Astrocyte (in vitro differentiated cells and primary cell): ENCODE measurements at places on chromosomes 5 and 9.

DNA sequence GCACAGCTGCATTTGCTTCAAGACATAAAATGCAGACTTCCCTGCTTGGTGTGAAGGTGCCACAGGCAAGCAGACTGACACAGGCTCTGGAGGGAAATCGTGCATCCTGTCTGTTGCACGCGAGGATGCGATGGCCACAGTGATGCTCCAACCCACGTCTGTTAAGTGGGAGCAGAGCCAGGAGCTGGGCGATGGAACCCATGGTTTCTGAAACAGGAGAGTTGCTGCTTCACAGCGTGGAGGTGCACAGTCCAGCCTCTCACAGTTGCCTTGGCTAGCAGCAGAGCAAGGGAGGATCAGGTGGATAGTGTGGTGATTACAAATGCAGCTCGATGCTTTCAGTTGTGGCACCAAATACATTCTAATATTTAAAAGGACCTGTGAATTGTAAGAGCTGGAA is 108.8 kb downstream of the TENT4A start:
- DNase-seq, result no peak

DNA sequence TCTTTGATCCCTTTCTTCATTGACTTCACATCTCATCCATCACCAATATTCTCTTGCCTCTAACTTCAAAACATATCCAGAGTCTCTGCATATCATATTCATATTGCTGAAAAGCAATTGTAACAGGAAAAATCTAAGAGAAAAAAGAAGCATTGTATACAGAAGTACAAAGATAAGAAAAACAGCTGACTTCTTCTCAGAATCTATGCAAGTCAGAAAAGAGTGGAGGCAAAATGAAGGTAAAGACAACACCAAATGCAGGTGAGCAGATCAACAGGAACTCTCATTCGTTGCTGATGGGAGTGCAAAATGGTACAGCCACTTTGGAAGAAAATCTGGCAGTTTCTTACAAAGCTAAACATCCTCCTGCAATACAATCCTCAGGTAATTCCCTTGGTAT is 155.6 kb downstream of the PHF2 start:
- no peak for DNase-seq

- DNase-seq, result no peak
Observed at GRCh38 chr9:74245866-74246497, 251.2 kb upstream of the RORB start.

- peak; percentile 88 for DNase-seq
Observed at GRCh38 chr5:95530416-95530815, 24.4 kb downstream of the SKIC3 start.

DNA sequence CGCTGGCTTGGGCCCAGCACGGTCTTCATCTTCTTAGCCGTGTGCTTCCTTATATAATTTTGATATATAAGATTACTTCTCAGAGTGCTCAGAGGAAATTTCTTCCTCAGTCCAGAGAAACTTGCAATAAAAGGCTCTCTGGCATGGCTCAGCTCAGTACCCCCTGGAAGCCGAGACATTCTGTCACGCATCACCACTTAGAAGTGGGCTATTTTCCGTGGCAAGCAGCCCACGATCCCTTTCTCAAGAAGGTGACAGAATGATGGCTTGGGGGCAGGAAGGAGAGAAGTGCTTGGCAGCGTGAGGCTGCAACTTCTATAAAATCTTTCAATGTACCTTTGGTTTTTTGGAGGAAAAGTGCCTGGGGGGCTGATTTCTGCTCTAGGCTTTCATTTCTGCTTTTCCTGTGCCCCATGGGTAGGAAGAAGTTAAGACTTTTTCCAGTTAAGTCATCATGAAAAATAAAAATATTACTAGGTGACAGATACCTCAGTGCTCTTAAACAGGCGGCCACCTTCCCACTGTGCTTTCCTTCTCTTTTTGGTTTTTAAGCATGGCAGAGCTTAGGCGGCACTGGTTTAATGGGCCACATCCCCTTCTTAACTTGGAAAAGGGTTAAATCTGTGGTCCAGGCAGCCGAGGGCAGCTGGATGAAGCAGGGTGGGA is 104.6 kb downstream of the MVB12B start:
- no peak for DNase-seq

DNA sequence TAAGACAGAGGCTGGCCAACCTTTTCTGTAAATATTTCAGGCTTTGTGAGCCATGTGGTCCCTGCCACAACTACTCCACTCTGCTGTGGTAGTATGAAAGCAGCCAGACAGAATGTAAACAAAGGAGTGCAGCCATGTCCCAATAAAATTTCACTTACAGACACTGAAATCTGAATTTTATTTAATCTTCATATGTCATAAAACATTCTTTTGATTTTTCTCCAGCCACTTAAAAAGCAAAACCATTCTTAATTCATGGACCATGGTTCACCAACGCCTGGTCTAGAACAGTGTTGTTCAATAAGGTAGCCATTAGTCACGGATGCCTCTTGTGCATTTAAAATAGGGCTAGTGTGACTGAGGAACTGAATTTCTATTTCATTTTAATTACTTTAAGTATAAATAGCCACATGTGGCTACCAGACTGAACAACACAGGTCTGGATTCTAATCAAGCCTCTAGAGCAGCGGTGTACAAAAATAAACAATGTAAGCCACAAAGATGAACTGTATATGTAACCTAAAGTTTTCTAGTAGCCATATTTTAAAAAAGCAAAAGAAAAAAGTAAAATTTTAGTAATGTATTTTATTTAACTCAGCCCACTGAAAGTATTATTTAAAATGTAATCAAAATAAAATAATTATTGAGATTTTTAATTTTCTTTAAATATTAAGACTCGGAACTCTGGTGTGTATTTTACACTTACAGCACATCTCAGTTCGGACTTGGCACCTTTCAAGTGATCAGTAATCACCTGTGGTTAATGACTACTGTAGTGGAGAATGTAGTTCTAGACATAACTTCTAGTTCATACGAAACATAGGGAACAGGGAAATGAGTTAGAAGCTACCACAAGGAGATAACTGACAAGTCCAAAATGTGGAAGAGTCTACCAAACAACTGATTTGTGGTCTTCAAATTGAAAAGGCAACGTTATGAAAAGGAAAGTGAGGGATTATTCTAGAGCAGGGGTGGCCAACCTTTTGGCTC is 14.3 kb downstream of the GEMIN5 start:
- peak; percentile 88 for DNase-seq

- DNase-seq, result no peak
Observed at GRCh38 chr5:76704131-76704663, 11.7 kb upstream of the F2R start.

GRCh38 chr5:36599986-36600779 is 6.2 kb upstream of the SLC1A3 start:
- DNase-seq, result peak; percentile 63

GRCh38 chr5:73188764-73189531 is 16.0 kb downstream of the TMEM174 start:
- peak; percentile 58 for DNase-seq

DNA sequence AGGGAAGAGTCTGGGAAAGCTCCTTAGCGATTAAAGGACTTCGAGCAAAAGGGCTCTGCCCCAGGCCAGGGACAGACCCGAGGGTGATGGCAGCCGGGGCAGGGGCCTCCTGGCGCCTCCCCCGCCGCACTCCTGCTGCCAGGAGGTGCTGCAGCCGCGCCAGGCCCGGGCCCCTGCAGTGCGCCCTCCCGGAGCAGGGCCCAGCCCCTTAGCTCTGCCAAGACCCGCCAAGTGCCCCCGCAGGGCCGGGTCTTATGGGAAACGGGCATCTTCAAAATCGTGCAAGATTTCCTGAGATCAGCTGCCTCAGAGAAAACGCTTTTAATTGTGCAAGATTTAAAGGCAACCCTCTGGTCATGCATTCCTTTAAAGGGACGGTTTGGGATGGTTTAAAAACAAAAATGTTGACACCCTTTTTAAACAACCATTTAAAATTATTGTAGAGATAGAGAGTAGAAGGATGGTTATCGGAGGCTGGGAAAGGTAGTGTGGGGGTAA is 52.4 kb downstream of the CDC14B start:
- DNase-seq, result no peak

- DNase-seq, result no peak
Observed at GRCh38 chr9:86836797-86837196, 110.5 kb downstream of the GAS1 start.

DNA sequence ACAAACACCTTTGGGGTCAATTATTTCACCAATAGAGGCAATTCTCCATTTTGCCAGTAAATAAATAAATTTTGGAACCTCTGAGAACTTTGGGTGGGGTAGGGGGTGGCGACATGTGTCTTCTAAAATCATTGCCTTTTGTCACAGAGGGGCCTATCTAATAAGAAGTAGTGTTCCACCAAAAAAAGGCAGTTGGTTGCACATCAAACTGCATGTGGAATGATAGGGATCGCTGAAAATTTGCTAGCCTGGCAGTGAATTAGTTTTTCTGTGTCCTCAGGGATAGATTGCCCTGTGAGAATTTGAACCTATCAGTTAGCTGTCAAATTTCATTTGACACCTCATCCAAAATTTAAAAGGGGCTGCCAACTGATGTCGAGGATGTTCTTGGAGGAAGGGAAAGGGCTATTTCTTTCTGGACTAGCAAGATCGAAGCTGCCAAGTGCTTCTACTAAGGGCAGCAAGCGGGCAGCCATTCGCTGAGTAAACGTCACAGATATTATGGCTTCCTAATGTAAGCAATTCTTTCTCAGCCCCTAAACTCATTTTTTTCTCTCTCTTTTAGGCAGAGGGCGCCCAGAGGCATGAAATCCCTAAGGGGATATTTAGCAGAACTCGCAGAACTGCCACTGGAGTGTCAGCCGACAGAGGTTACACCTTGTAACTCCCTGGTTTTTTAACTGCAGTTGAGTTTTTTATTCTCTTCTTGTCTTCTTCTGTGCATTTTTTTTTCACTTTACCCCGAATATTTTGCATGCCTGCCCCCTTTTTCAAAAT is 2208.1 kb upstream of the WWC1 start:
- no peak for DNase-seq

GRCh38 chr5:35415309-35415708 is 185.0 kb upstream of the PRLR start:
- DNase-seq, result no peak

- DNase-seq, result peak; percentile 80
Observed at GRCh38 chr5:10474521-10475075, 32.9 kb downstream of the ROPN1L start.

DNA sequence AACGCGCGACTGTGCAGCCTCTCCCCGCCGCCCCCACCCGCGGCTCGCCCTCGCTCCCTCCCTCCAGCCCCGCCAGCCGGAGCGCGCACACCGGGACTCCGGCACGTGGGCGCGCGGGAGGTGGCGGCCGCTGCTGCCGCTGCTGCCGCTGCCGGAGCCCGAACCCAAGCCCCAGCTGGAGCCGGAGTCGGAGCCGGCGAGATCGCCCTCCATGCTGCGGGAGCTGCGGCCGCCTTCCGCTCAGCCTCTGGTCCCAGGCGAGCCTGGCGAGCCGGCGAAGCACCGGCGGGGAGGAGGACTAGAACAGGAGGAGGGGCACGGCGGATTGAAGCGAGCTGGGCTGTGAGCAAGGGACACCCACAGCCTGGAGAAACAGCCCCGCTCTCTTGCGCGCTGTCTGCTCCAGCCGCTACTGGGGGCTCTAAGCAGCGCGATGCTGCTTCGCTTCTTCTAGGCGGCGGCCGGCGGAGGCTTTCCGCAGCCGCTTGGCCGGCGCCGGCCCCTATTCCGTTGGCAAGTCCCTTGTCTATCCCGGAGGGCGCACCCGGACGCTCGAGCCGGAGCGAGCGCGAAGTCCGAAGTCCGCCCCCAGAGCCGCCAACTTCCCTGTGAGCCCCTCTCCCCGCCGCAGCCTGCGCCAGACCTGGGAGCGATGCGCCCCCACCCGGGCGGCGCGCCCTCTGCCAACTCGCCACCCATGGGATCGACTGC is 598.7 kb upstream of the SGCD start:
- DNase-seq, result peak; percentile 47

- peak; percentile 34 for DNase-seq
Observed at GRCh38 chr5:68345171-68345570, 129.6 kb downstream of the PIK3R1 start.

GRCh38 chr9:121557581-121558447 is 58.2 kb upstream of the GGTA1 start:
- peak; percentile 96 for DNase-seq

- no peak for DNase-seq
Observed at GRCh38 chr5:133932441-133933168, 35.8 kb downstream of the C5orf15 start.

DNA sequence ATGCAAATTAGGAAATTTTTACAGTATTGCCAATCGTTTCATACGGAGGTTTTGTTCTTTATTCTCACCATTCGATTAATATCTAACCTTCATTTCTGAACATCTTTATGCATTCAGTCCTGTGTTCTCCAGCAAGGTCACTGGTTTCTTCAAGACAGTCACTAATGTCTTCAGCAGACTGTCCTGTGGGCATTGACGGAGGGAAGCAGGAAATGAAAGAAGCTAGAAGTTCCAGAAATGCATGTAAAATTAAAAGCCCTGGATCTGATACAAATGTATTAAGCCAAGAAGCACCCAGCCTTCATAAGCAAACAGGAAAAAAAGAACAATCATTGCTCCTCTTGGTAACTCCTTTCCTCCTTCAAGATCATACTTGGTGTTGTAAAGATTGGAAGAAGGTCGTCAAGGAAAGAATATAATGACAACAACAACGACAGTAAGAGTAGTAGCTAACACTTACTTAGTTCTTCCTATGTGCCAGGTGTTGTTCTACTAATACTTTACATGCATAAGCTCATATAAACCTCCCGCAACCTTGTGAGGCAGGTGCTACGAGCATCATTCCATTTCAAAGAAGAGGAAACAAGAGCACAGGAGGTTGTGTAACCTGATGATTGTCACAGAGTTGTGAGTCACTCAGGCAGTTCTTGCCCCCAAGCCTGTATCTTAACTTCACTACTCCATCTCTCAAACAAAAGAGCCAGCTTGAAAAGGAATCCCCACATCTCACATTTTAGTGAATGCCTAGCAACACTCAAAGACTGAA is 59.9 kb upstream of the CER1 start:
- no peak for DNase-seq

DNA sequence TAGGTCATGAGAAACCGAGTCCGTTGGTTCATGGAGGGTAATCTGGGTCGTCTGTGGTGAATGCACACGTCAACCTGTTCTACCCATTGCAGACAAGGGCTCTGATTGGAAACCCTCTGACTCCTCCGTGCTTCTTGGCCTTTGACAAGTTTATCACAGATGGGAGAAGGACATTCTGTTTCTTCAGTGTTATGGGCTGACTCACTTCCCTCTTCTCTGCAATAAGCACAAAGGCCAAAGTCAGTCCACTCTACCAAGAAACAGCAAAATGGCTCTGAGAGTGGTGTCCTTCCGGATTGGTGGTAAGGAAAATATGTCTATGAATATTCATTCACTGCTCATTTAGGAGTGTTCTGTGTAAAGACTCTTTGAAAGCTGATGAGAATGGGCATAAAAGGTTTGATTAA is 89.3 kb downstream of the FEM1C start:
- DNase-seq, result peak; percentile 84

- DNase-seq, result no peak
Observed at GRCh38 chr5:478369-478981, 35.5 kb downstream of the EXOC3 start.
